ENCODE measurements at places on chromosomes 11 and 22.
A peak's percentile ranks its signal among the peaks of the same experiment; 100 is the strongest.

DNA sequence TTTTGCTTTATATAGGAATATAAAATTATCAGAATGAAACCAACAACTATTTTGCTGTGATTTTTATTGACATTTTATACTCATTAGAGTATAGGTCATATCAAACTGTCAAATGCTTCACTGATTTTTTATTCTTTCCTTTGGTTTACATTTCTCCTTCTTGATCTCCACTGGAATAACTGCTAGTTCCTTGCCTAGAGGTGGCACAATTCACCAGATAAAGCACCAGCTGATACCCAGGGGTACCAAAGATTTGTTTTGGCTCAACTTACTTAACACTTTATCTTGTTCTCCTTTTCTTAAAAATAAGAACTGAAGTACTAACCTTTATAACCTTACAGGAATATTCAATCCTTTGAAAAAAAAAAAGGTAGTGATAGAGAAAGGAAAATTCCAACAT lies 725.1 kb upstream of the CHORDC1 start:
- H3K36me3 ChIP-seq = no peaks in the 10 kb centered on the region
- no peak overlapping the region for H3K4me3 ChIP-seq
- H3K27me3 ChIP-seq = no peaks in the 10 kb centered on the region

GRCh38 chr22:23537416-23537815 lies 42.7 kb downstream of the IGLL1 start:
- H3K36me3 ChIP-seq = no peaks in the 10 kb centered on the region
- peaks cover 6% of the 10 kb centered on the region for H3K27me3 ChIP-seq
- no peak for DNase-seq
- no peak overlapping the region for H3K4me3 ChIP-seq

DNA sequence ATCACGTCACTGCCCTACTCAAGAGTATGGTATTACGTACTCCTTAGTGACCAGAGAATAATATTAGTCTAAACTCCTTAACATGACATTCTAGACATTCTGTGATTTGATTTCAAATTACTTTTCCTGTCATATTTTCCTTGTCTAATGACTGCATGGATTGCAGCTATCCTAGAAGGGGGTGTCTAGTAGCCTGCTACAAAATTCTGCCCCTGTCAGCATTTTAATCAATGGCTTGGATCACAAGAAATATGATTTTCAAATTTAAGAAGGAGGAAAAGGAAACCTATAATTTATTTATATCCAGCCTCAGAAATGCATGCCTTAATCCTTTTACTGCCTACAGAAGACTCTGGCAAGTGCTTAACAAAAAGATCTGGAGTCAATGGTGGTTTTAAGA lies 216.8 kb downstream of the SWAP70 start:
- H3K27ac ChIP-seq = no peak overlapping the region
- H3K36me3 ChIP-seq = peaks cover 32% of the 10 kb centered on the region
- DNase-seq = no peak
- no peak overlapping the region for H3K4me3 ChIP-seq
- H3K4me1 ChIP-seq = peaks cover 40% of the 10 kb centered on the region

GRCh38 chr11:112903340-112903739 lies 57.9 kb upstream of the NCAM1 start:
- H3K4me3 ChIP-seq = no peak overlapping the region
- no peaks in the 10 kb centered on the region for H3K36me3 ChIP-seq
- H3K27me3 ChIP-seq = no peaks in the 10 kb centered on the region
- no peaks in the 10 kb centered on the region for H3K4me1 ChIP-seq

GRCh38 chr11:9527481-9528135 lies 45.9 kb upstream of the WEE1 start:
- peak overlapping the region; percentile 79 for H3K27ac ChIP-seq
- DNase-seq = peak; percentile 61
- H3K36me3 ChIP-seq = peaks cover 6% of the 10 kb centered on the region
- peak overlapping the region; percentile 71 for H3K4me3 ChIP-seq
- H3K4me1 ChIP-seq = peaks cover 40% of the 10 kb centered on the region

- no peak for DNase-seq
- no peak overlapping the region for H3K27ac ChIP-seq
- peaks cover 70% of the 10 kb centered on the region for H3K4me1 ChIP-seq
Observed at GRCh38 chr11:10386361-10386760, 68.7 kb upstream of the AMPD3 start.

DNA sequence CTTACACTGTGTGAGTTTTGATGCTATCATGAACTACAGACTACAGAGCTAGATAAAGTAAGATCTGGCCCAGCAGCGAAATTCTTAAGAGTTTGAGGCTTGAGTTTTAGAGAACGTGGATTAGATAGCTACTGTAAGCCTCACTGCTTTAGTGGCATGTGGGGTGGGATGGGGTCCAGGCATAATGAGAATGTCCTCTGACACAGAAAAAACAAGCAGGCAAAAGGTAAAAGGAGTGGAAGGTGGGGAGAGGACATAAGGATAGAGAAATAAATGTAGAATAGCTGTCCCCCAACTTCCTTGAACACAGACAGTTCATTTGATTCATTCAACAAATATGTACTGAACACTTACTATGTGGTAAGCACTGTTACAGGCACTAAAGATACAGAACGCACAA lies 324.5 kb upstream of the PITPNB start:
- no peak overlapping the region for H3K27ac ChIP-seq
- H3K36me3 ChIP-seq = no peaks in the 10 kb centered on the region
- H3K27me3 ChIP-seq = no peaks in the 10 kb centered on the region

Measured in HFFc6 (cell line).